Large intestine (tissue), 12 donors: ENCODE measurements at places on chromosomes 16 and 17. TPM values are rescaled to one million over a fixed set of nuclear protein-coding genes. Genes with fewer than 3 reads are reported as not detected.

GRCh38 chr17:77480199-77480508 lies 339.4 kb downstream of the SEC14L1 start:
- no peak for DNase-seq

DNA sequence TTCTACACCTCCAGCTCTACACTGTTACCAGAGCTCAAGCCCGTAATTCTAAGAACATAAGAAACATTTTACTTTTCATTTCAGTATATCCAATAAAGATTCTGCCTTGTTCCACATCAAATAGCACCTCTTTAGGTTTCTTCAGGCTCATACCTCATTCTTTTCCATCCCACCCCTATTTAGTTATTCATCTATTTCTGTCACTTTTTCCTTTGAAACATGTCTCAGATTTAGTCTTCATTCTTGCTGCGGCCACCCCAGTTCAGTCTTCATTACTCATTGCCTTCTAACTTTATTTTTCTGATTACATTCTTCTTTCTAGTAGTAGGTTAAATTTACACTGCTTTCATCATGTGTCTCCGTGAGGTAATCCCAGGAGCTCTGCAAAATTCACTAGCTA lies 33.5 kb downstream of the PPM1E start:
- DNase-seq, result no peak

LRRC45 gene
- 14.4 TPM for polyA plus RNA-seq

GRAPL gene
- 3.4 TPM for polyA plus RNA-seq

HEATR9 gene
- 0.03 TPM for polyA plus RNA-seq

GRCh38 chr16:14437426-14437825 lies 192.6 kb downstream of the PARN start:
- DNase-seq, result no peak

- DNase-seq, result no peak
Observed at GRCh38 chr16:89420204-89420603, 70.2 kb downstream of the ANKRD11 start.

TAT gene
- polyA plus RNA-seq, result 0.22 TPM

DNA sequence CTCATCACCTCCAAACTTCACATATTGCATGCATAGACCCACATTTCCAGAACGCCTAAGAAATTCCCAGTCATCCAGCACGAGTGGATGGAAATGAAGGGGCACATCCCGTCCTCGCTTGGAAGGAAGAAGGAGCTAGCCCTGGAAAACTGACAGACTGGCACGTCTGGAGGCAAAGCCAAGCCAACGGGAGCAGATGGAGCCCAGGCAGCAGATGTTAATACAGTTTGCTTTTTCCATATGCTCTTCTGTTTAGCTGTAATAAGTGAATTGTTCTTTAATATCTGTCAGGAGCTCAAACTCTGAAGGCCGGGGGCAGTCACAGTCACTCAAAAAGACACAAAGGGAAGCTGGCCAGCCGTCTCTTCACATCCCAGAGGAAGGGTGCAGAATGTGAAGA lies 187.7 kb downstream of the XYLT1 start:
- DNase-seq, result no peak

KRTAP4-4 gene
- polyA plus RNA-seq, result not detected

DNA sequence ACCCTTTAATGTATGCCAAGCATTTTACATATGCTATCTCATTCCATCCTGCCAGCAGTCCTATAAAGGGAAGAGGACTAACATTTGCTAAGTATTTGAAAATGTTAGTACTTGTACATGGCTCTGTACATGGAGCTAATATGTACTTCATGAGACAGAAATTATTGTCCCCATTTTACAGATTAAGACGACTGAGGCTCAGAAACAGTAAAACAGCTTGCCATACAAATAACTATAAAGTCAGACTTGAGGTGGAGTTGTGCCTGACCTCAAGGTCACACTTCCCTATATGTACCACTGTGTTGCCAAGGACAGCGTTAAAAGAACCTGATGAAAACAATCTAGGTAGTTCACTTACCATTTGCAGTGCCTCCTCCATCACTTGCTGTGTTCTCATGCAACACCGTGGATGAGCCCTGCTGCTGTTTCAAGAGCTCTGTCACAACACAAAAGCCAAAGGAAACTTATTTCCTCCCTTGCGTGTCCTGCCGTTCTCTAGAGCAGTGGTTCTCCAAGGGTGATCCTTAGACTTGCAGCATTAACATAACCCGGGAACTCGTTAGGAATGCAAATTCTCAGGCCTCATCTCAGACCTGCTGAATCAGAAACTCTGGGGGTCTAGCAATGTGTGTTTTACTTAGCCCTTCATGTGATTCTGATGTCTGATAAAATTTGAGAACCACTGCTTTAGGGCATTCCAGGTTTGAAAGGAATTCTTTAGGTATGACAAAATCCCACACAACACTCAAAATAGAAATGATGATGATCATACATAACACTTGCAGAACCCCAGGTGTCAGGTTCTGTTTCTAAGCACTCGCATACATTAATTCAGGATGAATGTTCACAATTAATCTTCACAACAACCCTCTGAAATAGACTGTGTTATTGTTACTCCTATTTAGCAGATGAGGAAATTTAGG lies 51.2 kb upstream of the MTMR4 start:
- DNase-seq, result no peak

DNA sequence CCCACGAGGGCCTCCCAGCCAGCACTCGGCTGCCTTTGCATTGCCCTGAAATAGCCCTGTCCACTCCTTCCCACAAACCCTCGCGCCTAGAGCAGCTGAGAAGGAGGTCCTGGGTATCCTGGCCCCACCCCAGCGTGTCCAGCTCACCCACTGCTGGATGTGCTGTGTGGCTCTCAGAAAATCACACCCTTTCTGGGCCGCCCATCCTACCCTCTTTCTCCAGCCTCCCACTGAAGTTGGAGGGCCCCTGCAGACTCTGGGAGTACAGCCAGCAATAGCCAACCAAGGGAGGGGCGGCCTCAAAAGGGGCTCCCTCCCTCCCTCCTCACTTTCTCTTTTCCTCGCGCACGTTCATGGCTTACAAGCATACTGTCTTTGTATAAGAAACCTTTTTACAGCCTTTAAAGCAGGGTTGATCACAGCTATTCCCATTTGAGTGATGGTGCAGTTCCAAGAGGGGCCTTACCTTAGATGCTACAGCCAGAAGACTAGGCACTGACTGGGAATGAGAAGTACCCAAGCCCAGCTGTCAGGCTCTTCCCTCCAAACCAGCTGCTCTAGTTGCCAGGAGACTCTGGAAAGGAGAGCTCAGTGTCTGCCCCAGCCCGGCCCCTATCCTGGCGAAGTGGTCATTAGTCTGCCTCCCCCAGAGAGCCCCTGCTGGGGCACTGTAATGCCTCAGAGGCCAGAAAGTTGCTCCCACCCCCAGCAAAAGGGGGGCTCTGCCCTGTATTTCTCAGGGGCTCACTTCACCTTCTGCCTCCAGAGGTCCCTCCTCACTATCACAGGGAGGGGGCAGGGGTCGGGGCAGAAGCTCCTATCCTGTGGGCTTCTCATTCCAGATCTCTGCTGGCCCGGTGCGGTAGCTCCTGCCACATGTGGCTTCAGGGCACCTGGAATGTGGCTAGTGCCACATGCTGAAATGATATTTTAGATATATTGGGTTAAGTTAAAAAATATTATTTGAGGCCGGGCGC lies 38.1 kb downstream of the DCAKD start:
- peak; percentile 18 for DNase-seq

- no peak for DNase-seq
Observed at GRCh38 chr17:20234276-20234675, 225.1 kb downstream of the SPECC1 start.

- peak; percentile 6 for DNase-seq
Observed at GRCh38 chr17:45705123-45706009, 78.8 kb upstream of the CRHR1 start.

DNA sequence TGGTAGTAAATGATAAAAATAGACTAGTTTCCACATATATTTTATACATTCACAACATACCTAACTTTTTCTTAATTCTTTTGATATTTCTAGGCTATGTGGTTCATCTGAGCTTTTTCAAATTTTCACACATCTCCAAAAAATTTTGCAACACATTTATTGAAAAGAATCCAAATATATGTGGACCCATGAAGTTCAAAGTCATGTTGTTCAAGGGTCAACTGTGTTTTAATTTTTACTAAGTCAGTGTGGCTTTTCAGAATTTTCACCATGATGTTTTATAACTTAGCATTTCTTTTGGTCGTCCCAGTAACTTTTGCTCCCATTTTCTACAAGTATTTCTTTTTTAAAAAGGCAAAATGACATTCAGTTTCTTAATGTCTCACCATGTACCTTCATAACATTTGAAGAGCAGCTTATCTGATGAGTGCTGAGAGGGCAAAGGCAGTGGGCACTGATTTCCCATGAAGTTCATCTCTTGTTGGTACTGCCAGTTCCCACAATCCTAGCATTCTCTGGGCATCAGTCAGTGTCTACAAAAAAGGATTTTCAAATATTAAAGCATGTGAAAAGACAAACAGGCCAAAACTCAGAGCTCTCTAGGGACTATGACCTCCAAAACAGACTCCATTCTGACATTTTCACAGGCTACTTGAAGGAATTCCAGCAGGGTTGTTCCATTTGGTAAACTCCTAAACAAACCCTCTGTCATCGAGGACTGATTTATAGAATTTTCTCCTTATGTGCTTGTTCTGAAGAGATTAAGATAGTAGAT lies 80.3 kb downstream of the MRTFB start:
- DNase-seq, result no peak

DNA sequence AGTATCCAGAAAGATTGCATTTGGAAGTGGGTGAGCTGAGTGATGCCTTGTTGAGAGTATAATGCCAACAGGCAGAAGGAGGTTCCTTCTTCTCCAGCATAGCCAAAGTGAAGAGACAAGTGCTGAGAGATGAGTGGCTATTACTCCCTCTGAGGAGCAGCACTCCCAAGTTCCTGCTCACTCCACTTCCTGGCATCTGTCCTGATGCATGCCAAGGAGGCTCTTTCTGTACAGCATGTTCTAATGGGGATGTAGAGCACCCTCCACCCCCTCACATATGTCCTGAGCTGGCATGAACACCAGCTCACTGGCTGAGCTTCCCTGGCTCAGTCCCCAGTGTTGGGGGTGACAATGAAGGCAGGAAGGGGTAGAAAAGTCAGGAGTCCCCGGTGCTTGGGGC lies 44.2 kb upstream of the DNAH9 start:
- no peak for DNase-seq

GRCh38 chr17:8002721-8003593 lies 542 bp downstream of the GUCY2D start:
- DNase-seq, result no peak

ACE gene
- 244 TPM for polyA plus RNA-seq

- DNase-seq, result no peak
Observed at GRCh38 chr17:75571885-75572215, 15.8 kb upstream of the MYO15B start.

- no peak for DNase-seq
Observed at GRCh38 chr17:51362811-51363585, 102.7 kb downstream of the UTP18 start.

GRCh38 chr16:69107316-69107962 lies 2.0 kb downstream of the HAS3 start:
- DNase-seq, result peak; percentile 35

DNA sequence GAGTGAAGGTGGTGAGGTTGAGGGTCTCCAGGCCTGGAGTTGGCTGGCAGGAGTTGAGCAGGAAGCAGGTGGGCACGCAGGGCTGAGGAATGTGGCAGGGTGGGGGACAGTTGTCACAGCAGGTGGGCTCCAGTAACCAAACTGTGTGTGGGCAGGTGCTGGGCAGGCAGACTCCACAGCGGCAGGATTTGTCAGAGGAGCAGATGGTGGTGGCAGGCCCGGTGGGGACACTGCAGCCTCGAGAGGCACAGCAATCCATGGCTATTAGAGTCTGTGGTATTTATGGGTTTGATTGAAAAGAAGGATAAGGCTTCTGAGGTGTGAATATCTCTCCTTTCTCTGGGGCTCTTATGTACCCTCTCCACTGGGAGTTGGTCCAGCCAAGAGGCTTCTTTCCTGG lies at the start of gene KRTAP3-3:
KRTAP3-3 (minus strand) TSS at position 326 of the 400 bp plus-strand sequence; CDS start at position 259, 67 bp downstream.
- DNase-seq, result no peak

- DNase-seq, result peak; percentile 88
Observed at GRCh38 chr16:10883004-10883403, 6.0 kb downstream of the CIITA start.

GRCh38 chr17:83067071-83067717 lies 12.2 kb upstream of the METRNL start:
- no peak for DNase-seq

- no peak for DNase-seq
Observed at GRCh38 chr16:64907844-64908243, 214.0 kb downstream of the CDH11 start.

TAC4 gene
- 0.39 TPM for polyA plus RNA-seq

DNA sequence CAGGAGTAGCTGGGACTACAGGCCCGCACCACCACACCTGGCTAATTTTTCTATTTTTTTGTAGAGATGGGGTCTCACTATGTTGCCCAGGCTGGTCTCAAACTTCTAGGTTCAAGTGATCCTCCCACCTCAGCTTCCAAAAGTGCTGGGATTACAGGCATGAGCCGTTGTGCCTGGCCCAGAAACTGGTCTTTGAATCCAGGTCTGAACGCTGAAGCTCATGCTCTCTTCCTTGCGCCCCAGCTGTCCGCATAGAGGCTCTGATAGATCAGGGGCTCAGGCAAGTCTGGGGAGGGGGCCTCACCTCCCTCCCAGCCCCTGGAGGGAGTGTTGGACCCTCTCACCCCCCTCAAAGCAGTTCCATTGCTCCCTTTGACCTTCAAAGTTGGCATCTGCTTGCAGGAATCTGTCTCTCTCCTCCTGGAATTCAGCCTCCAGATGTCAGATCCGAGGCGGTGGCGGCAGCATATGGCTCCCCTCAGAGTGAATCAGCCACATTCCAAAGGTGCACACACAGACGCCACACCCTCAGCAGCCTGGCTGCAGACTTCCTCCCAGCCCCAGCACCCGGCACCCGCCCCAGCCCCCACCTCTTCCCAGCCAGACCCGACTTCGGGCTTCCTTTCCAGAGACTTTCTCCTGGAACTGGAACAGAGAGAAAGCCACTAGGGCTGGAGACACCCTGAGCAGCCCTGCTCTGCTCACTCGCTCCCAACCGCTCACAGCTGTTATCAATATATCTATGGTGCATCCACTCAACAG lies 16.9 kb upstream of the GLIS2 start:
- peak; percentile 94 for DNase-seq

CASKIN2 gene
- polyA plus RNA-seq, result 13.9 TPM

GRCh38 chr17:52025236-52025635 lies 133.3 kb downstream of the CA10 start:
- no peak for DNase-seq

OR2C1 gene
- polyA plus RNA-seq, result 0.31 TPM
